Stimulated activated CD4-positive, alpha-beta T cell treated with anti-CD3 and anti-CD28 coated beads, Interleukin-15, amount 100 ng/mL, for 48 hours (primary cell): ENCODE measurements at places on chromosomes 3 and 15.

- no peak for DNase-seq
Measured at GRCh38 chr3:155555479-155556060, 189.3 kb downstream of the PLCH1 start.

- no peak for DNase-seq
Measured at GRCh38 chr15:42077689-42078088, 16.7 kb downstream of the PLA2G4D start.

DNA sequence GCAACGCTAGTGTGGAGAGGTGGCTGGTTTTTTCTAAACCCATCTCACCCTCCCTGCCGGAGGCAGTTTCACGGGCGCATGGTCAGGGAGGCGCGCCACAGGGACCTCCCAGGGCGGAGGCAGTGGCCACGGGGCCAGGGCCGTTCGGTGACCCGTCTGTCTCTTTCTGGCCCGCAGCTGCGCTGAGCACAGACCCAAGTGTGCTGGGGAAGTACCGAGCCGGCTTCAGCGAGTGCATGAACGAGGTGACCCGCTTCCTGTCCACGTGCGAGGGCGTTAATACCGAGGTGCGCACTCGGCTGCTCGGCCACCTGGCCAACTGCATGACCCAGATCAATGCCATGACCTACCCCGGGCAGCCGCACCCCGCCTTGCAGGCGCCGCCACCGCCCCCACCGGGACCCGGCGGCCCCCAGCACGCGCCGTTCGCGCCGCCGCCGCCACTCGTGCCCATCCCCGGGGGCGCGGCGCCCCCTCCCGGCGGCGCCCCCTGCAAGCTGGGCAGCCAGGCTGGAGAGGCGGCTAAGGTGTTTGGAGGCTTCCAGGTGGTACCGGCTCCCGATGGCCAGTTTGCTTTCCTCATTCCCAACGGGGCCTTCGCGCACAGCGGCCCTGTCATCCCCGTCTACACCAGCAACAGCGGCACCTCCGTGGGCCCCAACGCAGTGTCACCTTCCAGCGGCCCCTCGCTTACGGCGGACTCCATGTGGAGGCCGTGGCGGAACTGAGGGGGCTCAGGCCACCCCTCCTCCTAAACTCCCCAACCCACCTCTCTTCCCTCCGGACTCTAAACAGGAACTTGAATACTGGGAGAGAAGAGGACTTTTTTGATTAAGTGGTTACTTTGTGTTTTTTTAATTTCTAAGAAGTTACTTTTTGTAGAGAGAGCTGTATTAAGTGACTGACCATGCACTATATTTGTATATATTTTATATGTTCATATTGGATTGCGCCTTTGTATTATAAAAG is 1.8 kb downstream of the HES1 start:
- DNase-seq: no peak

DNA sequence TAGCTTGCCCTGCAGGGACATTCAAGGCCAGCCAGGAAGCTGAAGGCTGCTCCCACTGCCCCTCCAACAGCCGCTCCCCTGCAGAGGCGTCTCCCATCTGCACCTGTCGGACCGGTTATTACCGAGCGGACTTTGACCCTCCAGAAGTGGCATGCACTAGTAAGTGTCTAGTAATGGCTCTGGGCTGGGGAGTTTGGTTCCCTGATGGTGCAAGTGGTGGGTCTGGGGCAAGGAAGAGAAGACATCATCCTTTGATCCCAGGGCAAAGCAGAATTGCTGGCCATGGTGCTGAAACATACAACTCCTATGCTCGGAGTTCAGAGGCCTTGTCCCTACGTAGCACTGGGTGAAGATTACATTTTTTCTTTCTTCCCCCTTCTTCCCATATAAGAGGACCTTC is 311.4 kb downstream of the EPHB1 start:
- DNase-seq: no peak

GRCh38 chr3:114848082-114848481 is 299.0 kb downstream of the ZBTB20 start:
- DNase-seq: no peak

- no peak for DNase-seq
Measured at GRCh38 chr3:49630784-49631183, 43.4 kb upstream of the APEH start.

DNA sequence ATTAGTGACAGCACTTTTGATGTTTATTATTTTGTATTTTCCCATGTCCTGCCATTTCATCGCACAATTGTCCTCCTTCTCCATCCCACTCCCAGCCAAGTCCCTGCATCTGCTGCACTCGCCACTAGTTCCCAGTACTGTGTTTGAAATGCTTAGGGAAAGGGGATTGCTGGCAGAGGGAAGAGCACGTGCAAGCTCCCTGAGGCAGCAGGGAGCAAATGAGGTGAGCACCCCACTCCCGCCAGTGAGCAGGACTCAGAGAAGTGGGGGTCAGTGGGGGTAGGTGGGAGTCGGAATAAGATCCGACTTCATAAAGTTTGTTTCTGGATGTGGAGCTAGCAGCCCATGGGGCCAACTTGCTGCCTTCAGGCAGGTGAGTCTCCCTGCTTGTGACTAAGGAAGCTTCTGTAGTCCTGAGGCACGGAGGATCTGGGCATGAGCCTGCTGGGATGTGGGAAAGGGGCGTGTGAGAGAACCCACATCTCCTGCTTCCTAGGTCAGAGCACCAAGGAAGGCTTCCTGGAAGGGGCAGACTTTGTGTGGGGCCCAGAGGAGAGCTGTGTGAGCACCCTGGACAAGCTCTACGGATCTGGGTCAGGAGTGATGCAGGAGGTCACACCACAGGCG is 99.7 kb upstream of the TLE3 start:
- no peak for DNase-seq

- DNase-seq: no peak
Measured at GRCh38 chr3:122825460-122825859, 30.6 kb downstream of the SLC49A4 start.

- no peak for DNase-seq
Measured at GRCh38 chr3:134838599-134838998, 43.5 kb downstream of the EPHB1 start.

DNA sequence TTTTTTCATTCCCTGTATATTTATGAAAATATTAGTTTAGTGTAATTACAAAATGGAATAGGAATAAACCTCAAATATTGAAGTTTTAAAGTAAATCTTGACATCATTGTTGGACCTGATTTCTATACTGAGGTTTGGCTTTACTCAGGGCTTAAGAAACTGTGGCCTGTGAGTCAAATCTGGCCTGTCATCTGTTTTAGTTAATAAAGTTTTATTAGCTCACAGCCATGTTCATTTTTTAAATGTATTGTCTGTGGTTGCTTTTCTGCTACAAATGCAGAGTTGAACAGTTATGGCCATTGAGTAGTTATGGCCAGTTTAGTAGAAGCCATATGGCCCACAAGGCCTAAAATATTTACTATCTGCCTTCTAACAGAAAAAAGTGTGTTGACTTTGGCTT is 80.7 kb downstream of the DIPK2A start:
- no peak for DNase-seq

- DNase-seq: no peak
Measured at GRCh38 chr3:57130571-57131209, 34.5 kb downstream of the IL17RD start.

- no peak for DNase-seq
Measured at GRCh38 chr3:123067689-123068600, 1.1 kb downstream of the PDIA5 start.

GRCh38 chr3:97838393-97838792 is 16.6 kb downstream of the CRYBG3 start:
- DNase-seq: no peak

- no peak for DNase-seq
Measured at GRCh38 chr3:52303811-52304210, 12.3 kb upstream of the DNAH1 start.

DNA sequence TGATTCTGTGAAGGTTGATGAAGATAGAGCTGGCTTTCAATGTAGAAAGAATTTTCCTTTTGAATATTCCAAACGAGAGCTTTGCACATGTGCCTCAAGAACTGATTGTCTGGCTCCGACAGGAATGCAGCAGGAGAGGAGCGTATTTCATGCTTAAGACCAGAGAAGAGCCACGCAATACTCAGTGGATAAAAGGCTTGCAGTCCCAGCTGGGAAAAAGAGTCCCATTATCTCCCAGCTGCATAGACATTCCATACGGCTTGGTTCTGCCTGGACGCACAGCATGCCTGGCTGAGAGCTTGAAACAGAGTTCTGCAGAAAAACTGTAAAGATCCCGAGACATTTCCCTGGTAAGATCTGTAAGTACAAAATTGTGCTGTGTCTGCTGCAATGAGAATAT is at the start of gene CNTN6:
CNTN6 (plus strand) TSS at position 254 of the 400 bp plus-strand sequence. CDS start 54,985 bp downstream, outside the sequence.
- DNase-seq: no peak

GRCh38 chr3:139388821-139389551 is 461 bp downstream of the COPB2 start:
- DNase-seq: no peak

GRCh38 chr3:30768046-30768445 is 126.4 kb downstream of the GADL1 start:
- no peak for DNase-seq

DNA sequence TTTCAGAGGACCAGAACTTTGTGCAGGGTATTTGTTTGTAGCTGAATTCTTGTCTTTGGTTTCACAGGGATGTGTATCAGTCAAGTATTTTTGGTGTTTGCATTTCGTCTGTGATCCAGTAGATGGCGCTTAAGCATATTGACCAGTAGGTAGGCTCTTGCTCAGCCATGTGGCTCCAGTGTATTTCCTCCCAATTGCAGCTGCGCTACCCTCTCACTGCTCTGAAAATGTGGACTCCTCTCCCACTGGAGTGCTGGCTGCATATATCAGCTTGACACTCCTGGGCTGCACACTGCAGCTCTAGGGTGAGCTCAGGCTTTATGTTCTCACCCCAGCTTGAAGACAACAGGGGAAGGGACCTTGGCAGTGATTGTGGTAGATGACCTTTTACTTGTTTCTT is 1264.3 kb upstream of the ALCAM start:
- no peak for DNase-seq

- DNase-seq: no peak
Measured at GRCh38 chr15:51796847-51797401, 32.5 kb upstream of the TMOD3 start.

DNA sequence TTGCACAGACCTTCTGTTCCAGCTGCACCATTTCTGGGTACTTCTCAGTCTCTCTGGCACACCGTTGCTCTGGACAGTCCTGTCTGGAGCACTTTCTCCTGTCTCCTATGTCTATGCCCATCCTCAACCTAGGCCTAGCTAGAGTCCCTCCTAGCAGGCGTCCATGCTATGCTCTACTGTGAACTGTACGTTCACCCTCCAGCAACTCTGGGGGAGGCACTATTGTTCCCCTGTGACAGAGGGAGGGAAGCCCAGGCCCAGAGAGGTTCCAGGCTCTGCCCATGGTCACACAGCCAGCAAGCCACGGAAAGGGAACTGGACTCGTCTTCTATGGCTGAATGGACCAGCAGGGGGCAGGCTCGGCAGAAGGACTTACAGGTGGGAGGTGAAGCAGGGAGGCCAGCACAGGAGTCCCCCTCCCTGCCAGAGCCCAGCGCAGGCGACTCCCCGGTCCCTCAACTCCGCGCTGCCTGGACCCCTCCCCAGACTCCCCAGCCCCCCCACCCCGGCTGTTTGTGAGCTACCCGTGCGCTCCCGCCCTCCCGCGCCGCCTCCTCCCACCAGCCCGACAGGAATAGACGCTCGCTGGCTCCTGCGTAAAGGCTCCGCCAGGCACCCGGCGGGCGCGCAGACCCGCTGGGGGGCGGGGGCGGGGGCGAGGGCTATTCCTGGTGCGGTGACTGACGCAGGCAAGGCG is 1.7 kb upstream of the LINGO1 start:
- peak; percentile 53 for DNase-seq

GRCh38 chr3:72113564-72113963 is 328.6 kb upstream of the PROK2 start:
- no peak for DNase-seq

DNA sequence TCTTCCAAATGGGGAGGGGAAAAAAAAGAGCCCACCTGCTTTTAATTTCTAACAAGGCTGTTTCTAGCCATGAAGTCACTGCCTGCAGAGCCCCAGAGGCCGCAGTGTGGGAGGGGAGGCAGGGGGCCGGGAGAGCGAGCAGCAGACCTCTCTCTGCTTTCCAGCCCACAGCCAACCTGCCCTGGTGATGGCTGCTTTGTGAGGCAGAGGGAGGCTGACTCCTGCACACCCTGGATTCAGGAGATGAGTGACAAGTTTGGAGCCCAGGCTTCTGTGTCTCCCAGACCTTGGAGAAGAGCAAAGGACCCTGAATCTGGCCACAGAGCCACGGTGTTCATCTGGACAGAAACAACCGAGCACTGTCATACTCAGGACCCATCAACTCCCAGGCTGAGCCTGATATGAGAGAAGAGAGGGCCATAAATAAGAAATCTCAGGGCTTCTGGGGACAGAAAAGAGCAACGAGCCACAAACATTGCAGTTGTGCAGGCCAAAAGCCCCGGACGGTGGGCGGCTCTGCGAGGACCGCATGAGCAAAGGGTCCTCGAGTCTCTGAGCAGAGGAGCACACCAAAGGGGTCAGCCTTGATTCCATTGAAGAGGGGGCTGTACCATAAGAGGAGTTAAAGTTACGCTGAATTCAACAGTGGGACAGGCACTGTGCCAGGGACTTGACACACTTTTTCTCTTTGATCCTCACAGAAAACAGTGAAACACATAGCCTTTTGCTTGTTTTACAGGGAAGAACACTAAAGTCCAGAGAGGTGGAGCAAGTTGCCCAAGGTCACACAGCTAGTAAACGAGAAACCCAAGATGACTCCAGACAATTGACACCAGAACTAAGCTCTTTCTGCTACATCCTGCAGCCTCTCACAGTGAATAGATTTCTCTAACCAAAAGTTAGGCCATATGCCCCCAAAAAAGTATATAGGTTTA is 97.2 kb downstream of the SEMA5B start:
- no peak for DNase-seq

DNA sequence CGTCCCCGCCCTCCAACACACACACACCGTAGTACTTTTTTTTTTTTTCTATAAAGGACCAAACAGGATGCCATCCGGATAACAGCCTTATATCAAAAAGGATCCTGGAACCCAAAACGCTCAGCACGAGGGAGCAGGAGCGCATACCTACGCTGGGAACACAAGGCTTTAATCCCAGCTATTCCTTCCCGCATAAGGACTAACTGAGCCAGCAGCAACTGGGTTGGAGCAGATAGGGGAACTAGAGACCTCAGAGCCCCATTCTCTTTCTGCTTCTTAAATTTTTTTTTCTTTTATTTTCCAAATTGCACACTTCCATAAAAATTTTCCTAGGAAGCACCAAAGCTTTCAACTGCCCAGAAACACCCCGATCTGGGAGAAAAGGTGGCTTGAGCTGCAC is 1.3 kb downstream of the TRANK1 start:
- DNase-seq: no peak

DNA sequence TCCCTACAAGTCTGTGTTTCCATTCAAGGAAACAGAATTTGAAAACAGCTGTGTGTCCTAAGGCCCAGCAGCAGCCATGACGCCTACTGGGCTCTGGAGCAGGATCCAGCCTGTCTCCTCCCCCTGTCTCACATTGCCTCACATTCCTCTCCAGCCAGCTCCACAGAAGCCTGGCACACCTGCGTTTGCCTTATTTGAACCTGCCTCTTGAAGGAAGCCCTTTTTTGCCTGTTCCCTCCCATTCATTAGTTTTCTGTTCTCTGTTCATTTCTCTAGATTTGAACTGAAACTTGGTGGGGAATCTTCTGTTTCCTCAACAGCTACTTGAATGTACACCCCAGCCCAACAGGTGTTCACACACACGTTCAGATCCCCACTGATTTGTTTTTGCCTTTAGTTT is 890.5 kb downstream of the TUSC7 start:
- DNase-seq: no peak
